ENCODE measurements at places on chromosomes 11 and 22. TPM values are rescaled to one million over a fixed set of nuclear protein-coding genes. Genes with fewer than 3 reads are reported as not detected.

DNA sequence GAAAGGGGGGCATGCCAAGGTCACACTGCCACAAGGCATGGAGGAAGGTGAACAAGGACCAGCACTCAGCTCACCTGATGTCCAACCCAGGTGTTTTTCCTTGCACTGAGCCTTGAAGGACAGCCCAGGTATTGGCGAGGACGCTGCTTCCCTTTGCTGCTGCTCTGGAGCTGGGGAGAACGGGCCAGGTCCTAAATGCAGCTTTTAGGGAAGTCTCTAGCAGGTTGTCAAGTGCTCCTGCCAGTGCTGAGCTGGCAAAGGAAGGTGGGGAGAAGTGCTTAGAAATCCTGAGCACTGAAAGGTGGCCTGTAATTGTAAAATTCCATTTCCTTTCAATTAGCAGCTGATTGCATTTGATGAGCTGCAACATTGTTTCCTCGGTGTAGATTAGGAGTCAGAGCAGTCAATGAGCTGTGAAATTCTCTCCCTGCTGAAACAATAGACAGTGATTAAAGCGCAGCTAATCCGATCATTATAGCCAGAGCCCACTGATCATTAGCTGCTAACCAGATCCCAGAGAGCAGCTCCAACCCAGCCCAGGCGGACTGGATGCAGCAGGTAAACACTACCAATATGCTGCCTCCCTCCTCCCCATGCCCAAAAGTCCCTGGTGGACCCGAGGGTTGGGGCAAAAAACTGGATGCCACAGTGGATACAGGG lies 507.6 kb downstream of the INSC start:
- no peaks in the 10 kb centered on the region for H3K27me3 ChIP-seq
- H3K4me3 ChIP-seq: no peak overlapping the region
- no peaks in the 10 kb centered on the region for H3K36me3 ChIP-seq
- DNase-seq: no peak

MS4A7 gene
- total RNA-seq: not detected

DNA sequence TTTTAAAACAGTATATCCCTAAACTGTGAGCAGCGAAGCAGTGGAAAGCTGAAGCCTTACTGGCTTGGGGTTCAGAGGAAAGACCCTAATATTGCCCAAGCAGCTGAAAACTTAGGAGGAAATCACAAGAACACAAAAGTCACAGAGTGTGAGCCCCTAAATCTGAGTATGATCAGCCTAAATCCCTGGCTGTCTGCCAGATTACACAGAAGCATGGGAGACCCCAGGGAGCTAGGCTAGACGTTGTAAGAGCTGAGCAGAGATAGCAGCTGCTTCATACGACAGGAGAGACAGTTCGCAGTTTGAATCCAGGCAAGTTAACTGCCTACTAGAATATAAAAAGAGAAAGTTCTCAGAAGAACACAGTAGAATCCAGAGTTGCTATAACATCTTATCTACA lies 81.2 kb downstream of the PACS1 start:
- H3K27me3 ChIP-seq: no peaks in the 10 kb centered on the region
- H3K36me3 ChIP-seq: peaks cover 3% of the 10 kb centered on the region
- DNase-seq: no peak
- no peak overlapping the region for H3K27ac ChIP-seq
- H3K4me1 ChIP-seq: peaks cover 4% of the 10 kb centered on the region

DNA sequence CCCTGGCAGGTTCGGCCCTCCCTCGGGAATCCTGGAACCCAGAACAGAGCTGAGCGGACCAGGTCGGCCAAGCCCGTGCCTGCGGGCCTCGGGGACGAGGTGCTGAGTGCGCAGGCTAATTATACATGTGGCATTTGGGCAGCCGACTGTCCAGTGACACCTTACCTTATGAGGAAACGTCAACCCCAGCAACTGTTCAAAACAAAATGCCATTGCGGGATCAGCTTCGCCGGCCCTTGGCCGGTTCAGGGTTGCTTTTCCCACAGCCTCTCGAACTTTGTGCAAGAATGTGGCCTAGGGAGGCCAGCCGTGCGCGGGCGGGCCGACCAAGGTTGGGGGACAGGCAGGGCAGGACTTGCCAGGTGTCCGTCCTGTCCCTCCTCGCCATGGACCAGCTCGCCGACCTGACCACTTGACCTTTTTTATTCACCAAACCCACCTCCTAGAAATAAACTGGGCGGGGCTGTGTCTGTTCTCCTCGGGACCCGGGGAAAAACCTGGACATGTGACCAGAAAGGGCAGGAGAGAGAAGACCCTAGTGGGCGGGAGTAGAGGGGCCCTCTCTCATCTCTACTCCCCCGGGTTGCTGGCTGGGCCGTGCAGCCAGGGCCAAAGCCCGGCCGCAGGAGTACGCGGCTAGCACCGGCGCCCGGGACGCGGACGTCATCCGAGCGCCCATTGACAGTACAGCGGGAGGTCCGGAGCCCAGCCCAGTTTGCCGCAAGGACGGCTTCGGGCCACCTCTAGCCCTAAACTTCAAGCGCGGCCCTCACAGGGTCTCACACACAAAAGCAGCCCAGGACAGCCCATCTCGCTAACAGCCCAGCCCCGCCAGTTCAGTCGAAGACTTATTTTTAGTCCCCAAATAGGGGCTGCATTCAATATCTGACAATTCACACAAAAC lies 134.3 kb upstream of the C11orf58 start:
- peak; percentile 30 for DNase-seq
- peaks cover 34% of the 10 kb centered on the region for H3K4me1 ChIP-seq
- peak overlapping the region; percentile 94 for H3K4me3 ChIP-seq
- peaks cover 24% of the 10 kb centered on the region for H3K27me3 ChIP-seq
- H3K27ac ChIP-seq: peak overlapping the region; percentile 53

DNA sequence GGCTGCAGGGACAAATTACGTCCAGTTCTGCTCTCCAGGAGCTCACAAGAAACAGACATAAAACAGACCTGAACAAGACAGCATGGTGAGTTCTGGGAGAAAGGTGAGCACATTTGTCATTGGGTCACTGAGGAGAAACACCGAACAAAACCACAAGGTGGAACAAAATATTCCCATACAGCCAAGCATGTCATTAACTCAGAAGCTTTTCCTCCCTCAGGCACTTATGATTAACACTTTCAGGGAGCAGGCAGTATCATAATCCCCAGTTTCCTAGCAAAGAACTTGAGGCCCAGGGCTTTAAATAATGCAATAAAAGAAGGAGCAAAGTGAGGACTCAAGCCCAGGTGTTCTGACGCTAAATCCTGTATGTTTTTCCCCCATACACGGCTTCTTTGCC lies 43.0 kb downstream of the P4HA3 start:
- no peak overlapping the region for H3K4me3 ChIP-seq
- H3K27me3 ChIP-seq: peaks cover 3% of the 10 kb centered on the region
- no peaks in the 10 kb centered on the region for H3K4me1 ChIP-seq
- H3K36me3 ChIP-seq: no peaks in the 10 kb centered on the region
- H3K27ac ChIP-seq: no peak overlapping the region

- no peak overlapping the region for H3K4me3 ChIP-seq
- H3K4me1 ChIP-seq: peaks cover 5% of the 10 kb centered on the region
- H3K27me3 ChIP-seq: no peaks in the 10 kb centered on the region
- no peak for DNase-seq
- H3K36me3 ChIP-seq: no peaks in the 10 kb centered on the region
- no peak overlapping the region for H3K27ac ChIP-seq
These were observed 29.6 kb upstream of the CYP2D6 start for GRCh38 chr22:42160251-42160650.

DNA sequence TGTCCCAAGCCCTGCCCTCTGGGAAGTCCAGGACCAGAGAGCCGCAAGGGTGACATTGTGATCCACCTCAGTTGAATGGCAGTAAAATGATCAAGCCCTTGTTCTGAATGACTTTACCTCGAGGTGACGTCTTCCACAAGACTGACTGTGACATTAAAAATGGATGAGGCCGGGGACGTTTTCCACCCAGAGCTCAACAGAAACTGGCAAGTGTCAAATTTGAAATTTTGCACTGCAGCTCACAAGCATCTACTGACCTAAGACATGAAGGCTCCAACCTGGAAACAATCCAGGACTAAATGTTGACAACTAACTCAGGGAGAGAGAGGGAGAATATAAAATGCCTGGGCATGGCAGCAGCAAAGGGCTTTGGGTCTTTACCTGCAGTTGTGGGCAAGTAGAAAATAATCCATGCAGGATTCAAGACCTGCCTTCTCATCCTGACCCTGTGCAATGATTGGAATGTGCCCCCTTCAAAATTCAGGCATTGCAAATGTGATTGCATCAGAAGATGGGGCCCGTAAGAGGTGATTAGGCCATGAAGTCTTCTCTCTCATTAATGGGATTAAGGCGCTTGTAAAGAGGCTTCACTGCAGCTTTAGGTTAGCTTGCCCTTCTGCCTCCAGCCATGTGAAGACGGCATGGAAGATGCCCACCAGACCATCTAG lies 33.6 kb upstream of the CLMP start:
- no peak for DNase-seq
- peaks cover 37% of the 10 kb centered on the region for H3K4me1 ChIP-seq
- H3K27ac ChIP-seq: no peak overlapping the region
- H3K4me3 ChIP-seq: no peak overlapping the region
- no peaks in the 10 kb centered on the region for H3K36me3 ChIP-seq

DNA sequence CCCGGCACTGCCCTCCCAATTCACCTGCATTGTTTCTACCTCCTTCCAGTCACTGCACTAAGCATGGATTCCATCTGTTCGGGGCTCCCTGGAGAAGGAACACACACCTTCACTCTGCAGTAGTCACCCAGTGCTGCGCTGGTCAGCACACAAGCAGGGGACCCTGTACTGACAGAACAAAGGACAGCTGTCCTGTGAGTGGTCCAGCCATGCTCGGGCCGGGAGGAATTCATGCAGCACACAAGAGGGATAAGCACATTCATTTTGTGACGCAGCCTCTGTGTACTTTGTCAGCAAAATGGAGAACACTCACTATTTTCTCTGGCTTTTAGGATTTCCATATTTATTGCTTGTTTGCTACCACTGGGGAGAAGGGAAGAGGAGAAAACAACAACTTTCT lies 167.3 kb downstream of the NTM start:
- H3K4me3 ChIP-seq: no peak overlapping the region
- peaks cover 2% of the 10 kb centered on the region for H3K36me3 ChIP-seq
- peaks cover 35% of the 10 kb centered on the region for H3K4me1 ChIP-seq
- H3K27ac ChIP-seq: no peak overlapping the region
- peaks cover 4% of the 10 kb centered on the region for H3K27me3 ChIP-seq

GRCh38 chr11:123753110-123753509 lies 1.2 kb downstream of the OR6X1 start:
- DNase-seq: no peak
- H3K4me3 ChIP-seq: no peak overlapping the region
- no peaks in the 10 kb centered on the region for H3K4me1 ChIP-seq
- H3K27ac ChIP-seq: no peak overlapping the region
- H3K27me3 ChIP-seq: peaks cover 41% of the 10 kb centered on the region

GRCh38 chr11:72985645-72986044 lies 156.5 kb downstream of the FCHSD2 start:
- no peak for DNase-seq
- no peaks in the 10 kb centered on the region for H3K27me3 ChIP-seq
- H3K4me3 ChIP-seq: no peak overlapping the region

- DNase-seq: no peak
- H3K4me3 ChIP-seq: no peak overlapping the region
- H3K36me3 ChIP-seq: no peaks in the 10 kb centered on the region
- no peak overlapping the region for H3K27ac ChIP-seq
These were observed 87.1 kb downstream of the TENM4 start for GRCh38 chr11:79353706-79354105.

GGT5 gene
- total RNA-seq: 0.56 TPM

DNA sequence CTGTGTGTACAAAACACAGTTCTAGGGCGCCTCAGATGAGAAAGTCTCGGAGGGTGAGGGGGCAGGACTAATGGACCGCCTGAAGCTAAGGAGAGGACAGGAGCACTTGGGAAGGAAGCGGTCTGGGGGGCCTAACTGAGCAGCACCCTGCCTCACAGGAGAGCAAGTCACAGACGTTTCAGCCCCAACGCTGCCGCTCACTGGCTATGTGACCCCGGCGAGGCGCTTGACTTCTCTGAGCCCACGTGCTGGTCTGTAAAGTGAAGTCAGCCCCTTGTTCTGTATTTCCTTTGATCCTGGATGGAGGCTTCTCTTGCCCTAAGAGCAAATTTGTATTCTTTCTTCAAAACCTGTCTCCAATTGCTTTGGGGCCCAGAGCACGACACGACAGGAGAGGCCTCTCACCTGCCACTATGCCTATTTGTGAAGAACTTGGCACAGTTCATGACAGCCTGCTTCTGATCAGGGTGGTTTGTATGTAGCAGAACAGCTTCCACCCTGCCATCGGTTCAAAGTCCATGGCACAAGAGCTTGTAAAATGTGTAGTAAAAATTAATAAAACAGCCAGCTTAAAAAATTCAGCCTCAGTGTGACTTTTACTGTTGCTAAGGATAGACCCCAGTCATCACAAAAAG lies 59.1 kb downstream of the WNT11 start:
- H3K27me3 ChIP-seq: no peaks in the 10 kb centered on the region
- no peak overlapping the region for H3K4me3 ChIP-seq
- H3K4me1 ChIP-seq: peaks cover 8% of the 10 kb centered on the region
- H3K36me3 ChIP-seq: peaks cover 3% of the 10 kb centered on the region
- H3K27ac ChIP-seq: peak overlapping the region; percentile 23

CHST1 gene
- total RNA-seq: 1.1 TPM

GRCh38 chr11:9017773-9018172 lies 14.0 kb upstream of the NRIP3 start:
- no peak overlapping the region for H3K4me3 ChIP-seq
- no peak for DNase-seq
- peaks cover 8% of the 10 kb centered on the region for H3K36me3 ChIP-seq
- H3K4me1 ChIP-seq: peaks cover 5% of the 10 kb centered on the region

DNA sequence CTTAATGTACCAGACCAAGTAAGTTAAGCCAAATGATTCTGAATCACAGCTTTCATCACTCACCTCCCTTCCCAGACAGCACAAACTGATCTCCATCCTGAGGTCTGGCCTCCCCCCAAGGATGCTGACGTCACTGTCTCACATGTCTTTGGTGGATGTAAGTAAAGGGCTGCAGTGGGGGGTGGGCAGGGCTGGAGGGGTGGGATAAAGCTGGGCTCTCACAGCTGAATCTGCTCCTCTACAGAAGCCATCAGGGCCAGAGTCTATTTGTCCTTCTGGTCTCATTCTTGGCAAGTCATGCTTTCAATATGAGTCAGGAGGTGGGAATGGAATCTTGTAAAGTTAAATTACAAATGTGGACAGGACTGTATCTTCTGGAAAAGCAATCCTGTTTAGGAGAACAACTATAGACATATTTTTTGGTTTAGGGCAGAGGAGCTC lies 32.7 kb downstream of the P4HA3 start:
- no peaks in the 10 kb centered on the region for H3K4me1 ChIP-seq
- H3K27me3 ChIP-seq: no peaks in the 10 kb centered on the region
- no peaks in the 10 kb centered on the region for H3K36me3 ChIP-seq
- H3K4me3 ChIP-seq: no peak overlapping the region
- DNase-seq: no peak
- no peak overlapping the region for H3K27ac ChIP-seq

MUC5AC gene
- total RNA-seq: not detected

DNA sequence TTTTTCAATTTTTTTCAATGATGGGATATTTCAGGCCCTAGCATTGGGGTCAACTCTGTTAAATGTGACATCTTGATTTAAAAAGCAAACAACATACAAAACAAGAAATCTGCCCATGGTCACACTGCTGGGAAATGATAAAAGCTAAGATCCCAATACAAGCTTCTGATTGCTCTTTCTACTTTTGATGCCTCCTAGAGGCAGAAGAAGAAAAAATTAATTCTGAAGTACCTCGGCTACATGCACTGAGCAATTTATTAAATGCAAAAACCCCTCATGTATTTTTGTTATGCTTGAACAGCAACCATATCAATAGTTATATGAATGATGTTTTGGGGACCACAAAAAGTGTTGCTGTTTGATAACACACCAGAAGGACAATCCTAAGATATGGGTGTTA lies 342.1 kb upstream of the NARS2 start:
- H3K4me3 ChIP-seq: no peak overlapping the region
- no peak overlapping the region for H3K27ac ChIP-seq
- DNase-seq: no peak
- H3K36me3 ChIP-seq: no peaks in the 10 kb centered on the region
